Bone marrow (tissue), 2 donors: ENCODE measurements at places on chromosomes 7 and 10.

DNA sequence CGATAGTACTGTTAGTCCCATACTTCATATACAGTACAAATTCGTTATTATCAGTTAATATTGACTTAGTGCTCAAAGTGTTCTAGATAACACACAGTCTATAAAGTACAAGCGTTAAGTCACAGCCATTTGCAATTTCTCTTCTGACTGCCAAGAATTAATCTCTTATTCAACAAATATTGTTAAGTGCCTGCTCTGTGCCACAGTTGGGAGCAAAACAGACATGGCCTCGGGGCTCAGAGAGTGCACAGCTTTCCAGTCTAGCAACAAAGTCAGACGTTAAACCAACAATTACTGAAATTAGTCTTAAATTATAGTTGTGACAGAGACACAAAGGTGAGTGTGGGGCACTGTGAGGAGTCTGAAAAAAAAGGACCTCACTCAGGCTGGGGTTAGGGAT lies 113.0 kb upstream of the DPP6 start:
- DNase-seq: no peak

GRCh38 chr10:52004342-52004949 lies 305.1 kb upstream of the CSTF2T start:
- DNase-seq: no peak

DNA sequence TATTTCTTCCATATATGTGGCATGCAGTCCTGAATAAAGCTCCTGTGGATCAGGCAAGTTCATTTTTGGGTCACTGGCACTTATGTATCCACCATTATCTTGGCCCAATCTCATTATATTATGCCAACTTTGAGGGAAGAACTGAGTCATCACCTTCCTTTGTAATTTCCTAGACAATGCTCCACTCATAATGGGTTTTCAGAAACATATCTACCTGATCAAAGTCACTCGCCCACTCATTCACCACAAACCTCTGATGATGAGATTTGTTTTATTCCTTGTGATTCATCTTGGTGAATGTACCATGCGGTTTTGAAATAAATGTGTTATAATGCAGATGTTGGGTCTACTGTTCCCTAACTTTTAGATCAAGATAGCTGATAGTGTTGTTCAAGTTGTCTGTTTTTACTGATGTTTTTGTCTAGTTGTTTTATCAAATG lies 525.8 kb downstream of the KIF20B start:
- no peak for DNase-seq

DNA sequence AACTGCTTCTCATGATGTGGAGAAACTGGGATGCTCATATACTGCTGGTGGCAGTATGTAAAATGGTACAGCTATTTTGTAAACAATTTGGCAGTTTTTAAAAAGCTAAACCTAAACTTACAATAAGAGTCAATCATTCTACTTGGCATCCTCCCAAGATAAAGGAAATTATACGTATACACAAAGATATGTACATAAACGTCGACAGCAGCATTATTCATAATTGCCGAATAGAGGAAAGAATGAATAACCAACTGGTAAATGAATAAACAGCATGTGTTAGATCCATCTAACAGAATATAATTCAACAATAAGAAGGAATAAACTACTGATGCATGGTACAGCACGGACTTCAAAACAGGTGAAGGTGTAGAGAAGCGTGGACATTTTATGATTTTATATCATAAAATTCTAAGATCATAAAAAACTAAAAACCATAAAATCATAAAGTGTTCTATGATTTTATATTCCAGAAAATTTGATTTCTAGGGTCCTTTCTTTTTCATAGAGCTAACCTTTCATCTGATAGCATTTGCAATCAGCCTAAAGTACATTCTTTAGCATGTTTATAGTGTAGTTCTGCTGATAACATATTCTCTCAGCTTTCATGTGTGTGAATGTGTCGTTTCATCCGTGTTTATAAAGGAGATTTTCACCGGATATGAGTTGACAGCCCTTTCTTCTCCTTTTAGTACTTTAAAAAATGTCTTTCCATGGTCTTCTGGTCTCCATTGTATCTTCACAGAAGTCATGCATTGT lies 261.5 kb downstream of the DIP2C start:
- no peak for DNase-seq

DNA sequence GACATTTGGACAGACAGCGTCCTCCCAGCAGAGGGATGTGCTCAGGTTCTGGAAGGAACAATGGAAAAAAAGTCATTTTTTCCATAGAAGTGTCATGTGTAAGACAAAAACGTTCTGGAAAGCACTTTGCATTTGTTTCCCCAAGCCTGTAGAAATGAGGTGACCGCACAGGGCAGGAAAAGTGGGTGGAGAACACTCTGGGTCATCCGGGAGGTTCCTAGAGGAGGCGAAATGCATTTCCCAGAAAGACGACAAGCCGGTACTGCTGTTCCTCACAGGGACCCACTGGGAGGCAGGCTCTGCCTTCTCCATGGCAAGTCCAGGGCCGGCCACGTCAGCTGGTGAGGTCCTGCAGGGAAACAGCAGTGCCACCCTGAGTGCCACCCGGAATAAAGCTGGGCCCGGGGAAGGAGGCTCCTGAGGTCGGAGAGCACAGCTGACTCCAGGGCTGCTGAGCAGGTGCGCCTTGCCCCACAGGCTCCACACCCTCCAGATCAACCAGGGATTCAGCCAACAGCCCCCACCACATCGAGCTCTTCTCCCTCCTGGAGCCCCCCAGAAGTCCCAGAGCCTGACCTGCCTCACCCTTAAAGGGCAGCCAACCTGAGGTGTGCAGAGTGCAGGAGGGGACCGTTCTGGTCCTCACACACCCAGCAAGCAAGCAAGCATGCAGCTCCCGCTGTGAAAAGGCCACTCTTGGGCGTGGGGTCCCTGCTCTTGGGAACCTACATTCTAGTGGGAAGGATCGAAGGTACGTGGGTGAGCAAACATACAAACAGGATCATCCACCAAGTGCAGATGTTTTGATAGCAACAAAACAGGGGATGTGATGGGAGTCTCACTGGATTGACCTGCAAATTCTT lies 28.8 kb upstream of the INPP5A start:
- DNase-seq: no peak

GRCh38 chr10:70456164-70456563 lies 14.7 kb upstream of the NODAL start:
- no peak for DNase-seq

DNA sequence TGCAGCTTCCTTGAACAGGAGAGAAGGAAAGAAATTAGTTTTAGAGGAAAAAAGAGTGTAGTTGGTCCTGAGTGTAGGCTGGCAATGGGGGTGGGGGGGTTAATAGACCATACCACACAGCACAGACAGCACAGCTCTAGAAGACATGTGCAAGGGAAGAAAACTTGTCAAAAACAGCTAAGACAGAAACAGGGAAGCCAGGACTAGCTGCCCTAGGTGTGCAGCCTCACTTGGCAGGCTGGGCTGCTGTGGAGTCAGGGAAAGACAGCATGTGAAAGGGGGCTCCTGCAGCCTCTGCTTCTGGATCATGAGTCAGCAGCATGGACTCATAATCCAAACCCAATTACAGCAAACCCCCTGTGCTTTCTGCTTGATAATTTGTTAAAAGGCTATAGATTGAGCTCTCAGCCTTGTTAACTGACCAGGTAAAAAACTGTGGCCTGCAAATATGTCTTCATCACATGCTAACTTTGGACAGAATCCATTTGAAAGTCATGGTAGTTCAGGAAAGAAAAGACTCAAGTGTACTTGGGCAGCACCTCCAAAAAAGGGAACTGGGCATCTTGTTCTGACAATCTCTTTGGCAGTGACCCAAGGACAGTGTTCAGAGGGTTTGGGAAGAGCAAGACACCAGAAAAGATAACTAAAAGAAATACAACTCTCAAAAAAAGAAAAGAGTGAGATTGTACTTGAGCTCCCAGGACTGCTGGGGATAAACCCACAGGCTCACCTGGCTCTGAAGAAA lies 142.2 kb upstream of the VWC2 start:
- DNase-seq: no peak

GRCh38 chr10:56319386-56319785 lies 41.7 kb downstream of the ZWINT start:
- no peak for DNase-seq

- no peak for DNase-seq
Measured at GRCh38 chr10:24376731-24377130, 167.8 kb downstream of the KIAA1217 start.

DNA sequence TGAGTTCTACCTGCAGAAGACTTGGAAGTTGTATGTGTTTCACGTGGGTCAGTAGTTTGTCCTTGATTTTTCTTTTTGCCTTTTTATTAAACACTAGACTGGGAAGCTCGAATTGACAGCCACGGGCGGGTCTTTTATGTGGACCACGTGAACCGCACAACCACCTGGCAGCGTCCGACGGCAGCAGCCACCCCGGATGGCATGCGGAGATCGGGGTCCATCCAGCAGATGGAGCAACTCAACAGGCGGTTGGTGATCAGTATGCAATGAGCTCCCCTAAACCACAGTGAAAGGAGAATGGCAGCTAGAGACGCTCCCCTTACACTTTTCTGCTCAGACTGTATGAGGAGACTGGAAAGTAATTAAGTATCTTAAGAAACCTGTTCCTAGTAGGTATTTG lies 126.7 kb upstream of the STK17A start:
- DNase-seq: no peak

- DNase-seq: no peak
Measured at GRCh38 chr10:122237331-122237990, 33.6 kb upstream of the BTBD16 start.

DNA sequence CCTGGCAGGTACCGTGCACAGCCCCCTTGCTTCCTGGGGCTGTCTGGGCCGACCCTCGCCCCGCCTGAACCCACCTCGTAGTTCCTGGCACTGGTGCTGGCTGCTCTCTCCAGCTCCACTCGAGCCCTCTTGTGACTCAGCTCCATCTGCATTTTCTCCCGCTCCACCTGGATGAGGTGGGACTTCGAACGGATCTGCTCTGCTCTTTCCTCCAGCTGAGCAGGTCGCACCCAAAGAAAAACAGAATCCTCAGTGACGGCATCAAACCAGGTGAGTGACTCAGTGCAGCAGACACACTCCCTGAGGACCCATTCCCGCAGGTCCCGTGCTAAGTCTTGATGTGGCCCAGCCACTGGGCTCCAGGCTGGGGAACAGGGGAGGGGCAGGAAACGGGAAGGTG lies 7.4 kb downstream of the MAD1L1 start:
- no peak for DNase-seq

GRCh38 chr7:58086871-58087535 lies 637.0 kb downstream of the ZNF716 start:
- no peak for DNase-seq

DNA sequence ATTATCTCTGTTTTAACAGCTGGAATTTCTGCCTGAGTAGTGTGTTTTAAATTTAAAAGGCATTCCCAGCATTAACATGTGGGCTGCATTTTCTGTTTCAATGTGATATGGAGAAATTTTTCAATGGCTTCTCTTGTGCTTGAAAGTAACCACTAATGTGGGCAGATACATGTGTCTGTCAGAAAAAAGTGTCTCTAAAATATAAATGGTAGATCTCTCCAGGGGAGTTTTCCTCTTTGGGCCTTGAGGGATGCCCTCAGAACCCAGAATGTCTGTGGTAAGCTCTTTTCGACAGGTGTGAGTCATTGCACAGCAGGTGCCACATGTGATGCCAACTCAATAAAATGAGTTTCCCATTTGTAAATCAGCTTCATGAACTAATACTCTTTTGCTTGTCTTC lies 221.1 kb downstream of the SEMA3E start:
- DNase-seq: no peak

- peak; percentile 36 for DNase-seq
Measured at GRCh38 chr7:92246360-92247101, 757 bp downstream of the ANKIB1 start.

DNA sequence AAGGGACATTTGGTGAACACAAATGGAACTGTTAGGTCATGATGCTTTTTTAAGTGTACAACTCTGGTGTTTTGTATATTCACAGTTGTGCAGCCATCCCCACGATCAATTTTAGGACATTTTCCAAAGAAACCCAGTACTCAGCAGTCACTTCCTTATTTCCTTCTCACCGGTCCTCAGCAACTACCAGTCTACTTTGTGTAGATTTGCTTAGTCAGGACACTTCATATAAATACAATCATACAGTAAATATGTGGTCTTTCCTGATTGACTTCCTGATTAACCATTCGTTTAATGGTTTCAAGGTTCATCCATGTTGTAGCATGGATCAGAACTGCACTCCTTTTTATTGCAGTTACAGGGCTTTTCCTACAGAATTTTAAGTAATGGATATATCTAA lies 14.4 kb downstream of the SGPL1 start:
- DNase-seq: peak; percentile 28

DNA sequence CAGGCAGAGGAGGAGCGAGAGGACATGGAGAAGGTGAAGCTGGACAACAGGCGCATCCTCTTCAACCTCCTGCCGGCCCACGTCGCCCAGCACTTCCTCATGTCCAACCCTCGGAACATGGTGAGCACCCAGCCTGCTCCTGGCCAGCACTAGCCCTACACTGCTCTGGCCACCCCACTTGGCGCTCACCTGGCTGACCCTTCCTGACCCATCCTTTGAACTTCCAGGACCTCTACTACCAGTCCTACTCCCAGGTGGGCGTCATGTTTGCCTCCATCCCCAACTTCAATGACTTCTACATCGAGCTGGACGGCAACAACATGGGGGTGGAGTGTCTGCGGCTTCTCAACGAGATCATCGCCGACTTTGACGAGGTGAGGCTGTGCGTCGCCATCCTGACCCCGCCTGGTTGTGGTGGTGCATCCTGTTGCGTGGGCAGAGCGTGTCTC lies 129.2 kb downstream of the ADCY1 start:
- no peak for DNase-seq

- peak; percentile 23 for DNase-seq
Measured at GRCh38 chr7:27134392-27134791, 3.8 kb upstream of the HOXA4 start.
